NCI-H345 (cell line): ENCODE measurements at places on chromosomes 2 and 18.

- DNase-seq = no peak
Observed at GRCh38 chr2:179682756-179683155, 178.7 kb downstream of the ZNF385B start.

- DNase-seq = no peak
Observed at GRCh38 chr2:215357660-215358059, 45.8 kb downstream of the ATIC start.

- no peak for DNase-seq
Observed at GRCh38 chr2:203987959-203988358, 51.4 kb downstream of the ICOS start.

DNA sequence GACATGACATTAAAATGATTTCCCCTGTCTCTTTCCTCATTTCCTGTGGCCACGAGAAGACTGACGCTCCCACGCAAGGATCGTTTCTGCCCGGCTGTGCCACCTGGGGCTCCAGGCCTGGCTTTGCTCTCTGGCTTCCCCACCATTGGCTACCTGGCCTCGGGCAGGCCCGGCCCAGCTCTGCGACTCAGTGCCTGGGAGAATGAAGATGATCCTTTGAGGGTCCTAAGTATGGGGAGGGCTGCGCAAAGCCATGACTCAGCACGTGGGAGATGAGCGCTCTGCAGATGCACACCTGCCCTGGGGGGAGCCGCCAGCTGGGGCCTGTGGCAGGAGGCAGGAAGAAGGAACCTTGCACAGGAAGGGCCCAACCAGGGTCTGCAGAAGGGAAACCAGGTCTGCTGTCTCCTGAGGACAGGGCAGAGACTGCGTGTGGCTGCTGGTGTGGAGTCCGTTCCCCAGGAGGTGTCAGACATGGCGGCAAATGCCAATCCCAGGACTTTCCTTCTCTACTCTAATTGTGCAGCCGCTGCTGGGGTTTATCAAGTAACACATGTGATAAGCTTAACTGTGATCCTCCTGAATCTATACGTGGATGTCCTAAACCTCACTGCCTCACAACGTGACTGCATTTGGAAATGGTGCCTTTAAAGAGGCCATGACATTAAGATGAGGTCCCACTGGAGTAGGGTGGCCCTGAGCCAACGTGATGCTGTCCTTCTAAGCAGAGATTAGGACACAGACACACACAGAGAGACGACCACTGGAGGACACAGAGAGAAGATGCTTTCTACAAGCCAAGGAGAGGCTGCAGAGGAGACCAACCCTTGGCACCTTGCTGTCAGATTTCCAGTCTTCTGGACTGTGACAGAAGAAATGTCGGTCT lies 32.9 kb downstream of the MBP start:
- no peak for DNase-seq

GRCh38 chr2:72931280-72931910 lies 14.1 kb downstream of the EMX1 start:
- DNase-seq = no peak

DNA sequence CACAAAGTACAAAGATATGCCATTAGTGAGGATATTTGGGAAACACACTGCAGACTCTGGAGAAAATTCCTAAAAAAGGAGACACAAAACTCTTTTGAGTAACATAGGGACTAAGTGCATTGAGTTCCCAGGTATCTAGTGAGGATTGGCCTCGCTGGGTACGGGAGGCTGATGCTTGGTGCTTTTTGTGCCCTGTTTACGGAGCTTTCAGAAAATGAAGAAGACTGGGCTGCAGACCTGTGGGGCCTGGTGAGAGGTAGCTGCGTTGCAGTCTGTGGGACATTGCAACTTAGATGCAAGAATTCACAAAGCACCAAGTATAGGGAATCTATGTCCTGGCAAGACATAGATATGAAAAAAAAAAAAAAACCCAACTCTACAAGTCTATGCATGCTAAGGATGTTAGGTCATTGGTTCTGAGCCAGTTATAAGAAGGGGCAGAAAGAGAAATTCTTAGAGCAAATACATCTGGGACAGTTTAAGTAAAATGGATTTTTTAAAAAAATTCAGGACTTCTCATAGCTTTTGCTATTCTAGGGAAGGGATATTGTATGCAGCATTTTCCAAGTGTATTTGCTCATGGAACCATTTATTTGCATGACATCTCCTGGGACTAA lies 156.0 kb downstream of the SLC4A3 start:
- no peak for DNase-seq

DNA sequence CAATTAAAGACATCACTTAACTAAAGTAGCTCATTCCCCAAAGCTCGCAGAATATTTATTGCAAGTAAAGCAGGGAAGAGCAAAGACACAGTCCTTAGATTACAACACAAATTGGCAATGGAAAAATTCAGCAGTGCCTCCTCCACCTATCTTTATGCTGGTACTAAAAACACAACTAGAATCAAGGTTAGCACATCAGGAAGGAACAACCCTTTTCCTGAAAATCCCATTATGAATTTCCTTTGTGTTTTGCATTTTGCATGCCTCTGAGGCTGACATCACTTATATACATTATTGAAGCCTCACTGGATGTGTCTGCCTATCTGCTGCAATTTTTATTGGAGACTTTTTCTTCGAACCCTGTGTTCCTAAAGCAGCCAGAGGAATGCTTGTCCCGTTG lies 193.8 kb upstream of the STK17B start:
- DNase-seq = no peak

DNA sequence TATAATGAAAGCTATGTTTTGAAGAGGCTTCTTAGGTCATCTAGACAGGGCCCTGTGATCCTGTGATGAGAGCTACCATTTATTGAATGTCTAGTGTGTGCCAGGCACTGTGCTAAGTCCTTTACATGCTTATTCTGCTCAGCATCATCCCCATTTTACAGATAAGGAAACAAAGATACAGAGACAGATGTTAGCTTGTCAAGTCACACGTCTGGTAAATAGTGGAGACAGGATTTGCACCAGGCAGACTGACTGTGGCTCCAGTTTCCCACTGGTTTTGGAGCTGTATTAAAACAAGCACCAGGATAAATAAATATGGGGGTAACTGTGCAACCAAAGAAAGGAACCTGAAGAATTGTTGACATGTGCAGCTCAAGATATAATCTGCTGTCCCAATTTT lies 19.2 kb upstream of the EML6 start:
- DNase-seq = no peak

DNA sequence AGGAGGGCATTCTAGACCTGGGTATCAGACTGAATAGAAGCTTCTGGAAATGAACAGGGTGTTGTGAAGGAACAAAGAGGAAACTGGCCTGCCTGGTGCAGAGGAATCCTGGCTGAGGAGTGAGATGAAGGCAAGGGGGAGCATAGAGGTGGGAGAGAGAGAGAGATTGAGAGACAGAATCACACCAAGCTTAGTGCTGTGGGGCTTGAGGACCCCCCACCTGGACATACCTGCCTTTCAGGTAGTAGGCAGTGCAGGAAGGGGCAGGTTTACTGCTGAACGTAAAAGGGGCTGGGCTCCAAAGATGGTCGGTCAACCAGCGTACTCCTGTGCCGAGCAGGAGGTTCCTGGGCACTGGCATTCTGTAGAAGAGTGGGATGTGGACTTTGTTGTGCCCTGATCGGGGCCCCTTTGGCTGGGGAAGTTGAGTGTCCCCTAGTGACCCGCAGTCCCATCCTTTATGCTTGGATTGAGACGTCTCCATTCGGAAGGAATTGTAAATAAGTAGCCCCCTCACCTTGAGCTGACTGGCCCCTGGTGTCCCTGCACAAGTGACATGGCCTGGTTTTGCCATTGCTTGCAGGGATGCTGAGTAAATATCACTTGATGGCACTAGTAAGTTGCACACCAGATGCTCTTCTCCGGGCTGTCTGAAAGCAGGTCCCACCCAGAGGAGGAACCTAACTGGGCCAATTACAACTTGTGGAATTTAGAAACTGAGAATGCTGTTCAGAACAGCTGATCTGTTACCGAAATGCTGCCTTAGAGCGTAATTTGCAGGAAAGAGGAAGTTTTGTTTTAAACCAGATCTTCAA lies 1.4 kb downstream of the UBE2F start:
- no peak for DNase-seq
